NAMALWA (cell line): ENCODE measurements at places on chromosomes 1 and 21.
A peak's percentile ranks its signal among the peaks of the same experiment; 100 is the strongest.

DNA sequence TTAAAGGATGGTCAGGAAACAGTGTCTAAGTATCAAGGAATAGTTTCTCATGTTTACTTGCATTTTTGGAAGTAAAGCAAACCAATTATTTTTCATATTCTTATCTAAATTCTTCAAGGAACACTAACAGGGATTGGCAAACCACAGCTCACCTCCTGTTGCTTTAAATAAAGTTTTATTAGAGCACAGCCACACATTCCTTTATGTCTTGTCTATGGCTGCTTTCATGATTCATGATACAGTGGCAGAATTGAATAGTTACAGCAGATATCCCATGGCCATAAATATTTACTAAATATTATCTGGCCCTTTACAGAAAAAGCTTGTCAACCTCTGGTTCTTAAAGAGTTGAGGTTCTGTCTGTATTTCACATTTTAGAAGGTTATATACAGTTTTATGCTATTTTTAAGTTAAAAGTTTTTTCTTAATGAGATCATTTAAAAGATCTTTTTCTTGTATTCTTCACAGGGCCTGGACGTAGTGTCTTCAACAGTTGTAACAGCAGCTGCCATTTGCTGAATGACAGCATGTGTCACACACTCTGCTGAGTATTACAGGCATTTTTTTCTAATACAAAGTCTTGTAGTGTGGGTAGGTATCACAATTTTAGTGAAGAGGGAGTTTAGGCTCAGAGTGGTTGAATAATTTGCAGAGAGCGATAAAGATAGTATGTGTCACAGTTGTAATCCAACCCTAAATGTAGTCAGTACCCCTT lies 2.6 kb downstream of the ZNF691 start:
- DNase-seq = no peak

GRCh38 chr21:41953831-41954653 lies at the start of gene C2CD2:
C2CD2 (minus strand) TSS chr21:41954018; CDS start chr21:41953648, 370 bp downstream.
- peak; percentile 32 for DNase-seq

DNA sequence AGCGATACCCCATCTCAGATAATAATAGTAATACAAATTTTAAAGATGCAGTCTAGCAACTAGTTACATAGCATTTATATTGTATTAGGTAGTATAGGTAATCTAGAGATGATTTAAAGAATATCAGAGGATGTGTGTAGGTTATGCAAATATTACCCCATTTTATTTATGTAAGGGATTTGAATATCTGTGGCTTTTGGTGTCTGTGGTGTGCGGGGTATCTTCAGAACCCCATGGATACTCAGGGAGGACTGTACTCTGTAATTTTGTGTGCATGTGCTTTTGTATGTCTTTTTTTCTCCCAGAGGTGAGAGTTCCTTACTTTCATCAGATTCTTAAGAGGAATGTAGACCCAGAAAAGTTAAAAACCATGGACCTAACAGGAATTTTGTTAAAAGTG lies 12.8 kb downstream of the RNF2 start:
- no peak for DNase-seq

GRCh38 chr1:161350671-161351070 lies 17.0 kb downstream of the CFAP126 start:
- DNase-seq = no peak

DNA sequence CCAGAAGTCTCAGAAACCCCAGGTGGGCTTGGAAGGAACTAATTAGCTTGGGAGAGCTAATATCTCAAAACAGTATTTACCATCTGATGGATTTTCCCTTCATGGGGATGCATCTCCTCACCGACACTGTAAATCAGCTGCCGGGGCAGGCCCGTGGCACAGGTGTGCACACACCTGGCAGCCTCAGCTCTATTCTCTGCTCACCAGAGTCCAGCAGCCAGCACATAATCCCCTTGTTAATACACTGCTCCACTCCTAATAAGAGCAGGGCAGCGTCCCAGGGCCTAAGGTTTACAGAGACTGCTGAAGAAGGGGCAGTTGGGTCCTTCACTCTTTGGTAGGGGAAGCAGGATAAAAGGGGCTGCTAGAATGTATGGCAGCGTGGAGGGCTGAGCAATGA lies 200.0 kb downstream of the TOMM20 start:
- no peak for DNase-seq

DNA sequence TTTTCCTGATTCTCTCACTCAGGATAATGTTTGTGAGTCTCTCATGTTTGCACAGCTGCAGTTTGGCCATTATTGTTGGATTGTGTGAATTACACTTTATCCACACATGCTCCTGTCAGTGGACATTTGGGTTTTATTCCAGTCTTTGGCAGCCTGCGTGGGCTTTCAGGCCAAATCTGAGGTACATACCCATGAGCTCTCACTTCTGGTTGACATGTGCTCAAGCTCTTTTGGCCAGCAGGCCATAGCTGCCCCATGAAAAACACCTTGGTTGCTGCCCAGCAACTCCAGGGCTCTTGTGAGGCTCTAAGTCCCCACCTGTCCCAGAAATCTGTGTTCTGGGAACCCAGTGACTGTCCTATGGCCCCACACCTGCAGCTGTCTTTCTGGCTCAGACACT lies 124.5 kb upstream of the GALNT2 start:
- no peak for DNase-seq

DNA sequence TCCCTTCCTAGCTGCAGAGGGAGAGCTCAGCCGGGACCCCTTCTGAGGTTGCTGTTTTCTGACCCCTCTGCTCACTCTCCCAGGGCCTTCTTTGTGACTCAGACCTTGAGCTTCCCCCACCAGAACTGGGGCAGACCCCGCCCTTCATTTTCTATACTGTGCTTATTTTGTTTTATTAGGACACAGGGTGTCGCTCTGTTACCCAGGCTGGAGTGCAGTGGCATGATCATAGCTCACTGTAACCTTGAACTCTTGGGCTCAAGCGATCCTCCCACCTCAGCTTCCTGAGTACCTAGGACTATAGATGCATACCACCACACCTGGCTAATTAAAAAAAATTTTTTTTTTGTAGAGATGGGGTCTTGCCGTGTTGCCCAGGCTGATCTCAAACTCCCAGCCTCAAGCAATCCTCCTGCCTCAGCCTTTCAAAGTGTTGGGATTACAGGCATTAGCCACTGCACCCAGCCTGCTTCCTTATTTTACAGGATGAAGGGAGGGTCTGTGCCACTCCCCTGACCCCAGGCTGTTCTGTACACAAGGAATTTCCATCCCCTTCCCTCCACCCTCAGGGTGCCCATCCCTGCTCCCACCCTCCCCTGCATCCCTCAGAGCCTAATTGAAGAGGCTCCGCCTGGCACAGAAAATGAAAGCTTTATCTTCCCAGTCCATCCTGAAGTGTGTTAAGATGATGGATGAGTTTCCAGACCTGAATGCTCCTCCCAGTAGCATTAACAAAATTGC lies 195.2 kb upstream of the POU3F1 start:
- DNase-seq = no peak

DNA sequence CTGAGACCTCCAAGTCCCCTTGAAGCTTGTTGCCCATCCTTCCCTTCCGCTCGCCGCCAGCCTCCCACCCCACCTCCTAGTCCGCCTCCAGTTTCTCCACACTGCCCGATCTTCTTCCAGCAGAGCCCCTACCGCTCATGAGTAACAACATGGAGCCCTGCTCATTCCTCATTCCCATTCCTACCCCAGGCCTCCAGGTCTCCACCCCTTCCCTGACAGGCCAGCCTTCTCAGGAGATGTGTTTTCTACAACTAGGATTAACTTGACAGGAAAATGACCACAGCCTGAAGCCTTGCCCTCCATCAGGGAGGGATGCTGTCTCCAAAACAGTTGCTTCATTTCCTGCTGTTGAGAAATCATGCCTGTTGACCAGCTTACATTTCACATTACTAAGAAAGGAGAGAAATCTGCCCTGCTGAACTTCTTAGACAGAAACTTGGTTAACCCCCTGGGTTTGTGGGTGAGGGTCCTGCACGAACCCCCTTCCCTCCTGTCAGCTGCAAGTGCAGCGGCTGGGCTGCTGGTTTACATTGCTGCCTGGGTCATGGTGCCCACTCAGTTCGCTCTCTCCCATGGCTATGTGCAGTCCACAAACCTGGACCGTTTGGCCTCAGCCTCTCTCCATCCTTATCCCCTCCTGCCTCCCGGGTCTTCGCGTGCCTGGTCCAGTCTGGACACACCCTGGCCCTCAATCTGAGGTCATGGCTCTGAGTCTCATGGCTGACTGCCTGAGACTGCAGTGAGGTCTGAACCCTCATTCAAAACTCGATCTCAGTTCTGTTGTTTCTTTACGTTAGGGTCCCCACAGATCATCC lies 16.1 kb upstream of the CHI3L1 start:
- no peak for DNase-seq

DNA sequence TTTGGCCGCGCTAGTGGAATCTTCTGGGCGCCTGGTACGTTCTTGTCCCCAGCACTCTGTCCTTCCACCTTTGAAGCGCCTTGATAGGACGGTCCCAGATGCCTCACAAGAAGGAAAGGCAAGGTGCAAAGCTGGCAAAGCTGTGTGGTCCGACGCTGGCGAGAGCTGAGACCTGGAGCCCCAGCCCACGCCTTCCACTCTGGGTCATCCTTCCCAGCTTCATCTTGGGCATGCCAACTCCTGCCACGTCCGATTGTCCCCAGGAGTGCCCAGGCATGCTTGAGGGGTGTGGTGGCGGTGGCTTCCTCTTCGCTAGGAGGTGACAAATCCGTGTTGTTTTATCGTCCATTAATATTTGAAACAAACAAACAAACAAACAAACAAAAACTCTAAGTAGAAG lies 123.9 kb upstream of the DPYD start:
- DNase-seq = no peak

DNA sequence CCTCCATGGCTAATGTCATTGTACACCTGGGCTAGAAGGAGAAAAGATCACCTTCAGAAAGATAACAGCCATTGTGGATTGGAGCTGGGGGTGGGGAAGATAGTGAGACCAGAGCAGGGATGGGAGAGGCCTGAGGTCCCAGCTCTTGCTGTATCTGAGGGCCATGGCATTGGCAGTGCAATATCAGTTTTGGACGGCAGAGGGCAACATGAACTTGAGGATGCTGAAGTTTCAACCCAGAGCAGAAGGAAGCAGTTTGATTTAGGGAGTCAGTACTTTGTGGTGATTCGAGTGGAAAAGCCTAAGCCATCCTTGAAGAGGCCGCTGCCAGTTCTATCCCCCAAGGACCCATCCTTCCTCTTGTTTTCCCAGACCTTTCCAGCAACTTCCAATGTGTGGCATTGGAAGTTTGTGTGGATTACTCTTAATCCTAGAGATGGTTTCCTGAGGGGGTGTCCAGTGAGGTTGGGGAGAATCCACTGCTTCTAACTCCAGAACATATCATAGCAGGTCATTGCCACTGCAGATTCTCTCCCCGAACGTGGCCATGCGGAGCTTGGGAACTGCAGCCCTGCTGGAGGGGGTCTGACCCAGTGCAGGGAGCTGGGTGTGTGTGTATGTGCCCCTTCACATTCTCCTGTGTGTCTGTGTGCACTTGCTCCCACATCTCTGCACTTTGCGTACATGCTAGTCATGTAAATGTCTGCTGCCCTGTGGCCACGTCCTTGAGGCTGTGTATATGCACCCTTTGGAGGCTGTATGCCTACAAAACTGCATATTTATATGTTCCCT lies 24.1 kb downstream of the SLC26A9 start:
- peak; percentile 85 for DNase-seq

GRCh38 chr1:87202922-87203655 lies 125.6 kb upstream of the LMO4 start:
- no peak for DNase-seq

DNA sequence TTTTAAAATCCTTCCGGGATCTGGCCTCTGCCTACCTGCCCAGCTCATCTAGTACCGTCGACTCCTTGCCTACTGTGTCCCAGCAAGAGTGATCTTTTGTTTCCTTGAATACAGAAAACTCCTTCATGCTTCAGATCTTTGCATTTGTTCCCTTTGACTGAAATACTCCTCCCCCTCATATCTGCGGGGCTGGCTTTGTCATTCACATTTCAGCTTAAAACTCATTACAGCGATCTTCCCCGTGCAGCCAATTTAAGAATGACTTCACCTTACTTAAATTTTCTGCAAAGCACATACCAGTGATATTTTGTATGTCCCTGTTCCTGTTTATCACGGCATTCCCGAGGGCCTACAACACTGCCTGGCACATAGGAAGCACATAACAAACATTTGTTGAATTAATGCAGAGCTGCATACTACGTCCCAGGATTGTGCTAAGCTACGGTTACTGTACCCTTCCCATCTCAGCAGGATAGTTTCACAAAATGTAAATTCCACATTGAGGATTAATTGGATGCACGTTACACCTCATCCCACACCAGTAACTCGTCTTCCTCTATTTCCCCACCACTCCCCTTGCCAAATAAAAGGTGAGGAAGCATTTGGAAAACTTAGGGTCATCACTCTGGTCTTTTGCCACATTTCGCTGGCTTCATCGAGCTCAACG lies 837 bp upstream of the DESI2 start:
- DNase-seq = no peak

DNA sequence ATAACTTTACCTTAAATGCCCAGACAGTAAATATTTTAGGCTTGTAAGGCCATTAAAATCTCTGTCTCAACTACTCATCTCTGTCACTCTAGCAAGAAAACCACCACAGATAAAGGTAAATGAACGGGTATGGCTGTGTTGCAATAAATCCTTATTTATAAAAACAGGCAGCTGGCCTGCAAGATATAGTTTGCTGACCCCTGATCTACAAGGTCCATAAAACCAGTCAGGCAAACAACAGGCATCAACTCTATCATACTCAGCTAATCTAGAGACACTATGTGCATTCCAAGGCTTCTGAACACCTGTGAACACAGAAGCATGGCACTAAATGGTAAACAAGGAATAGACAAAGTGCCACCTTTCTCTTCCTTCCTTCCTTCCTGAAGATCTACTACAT lies 9.7 kb downstream of the FAF1 start:
- no peak for DNase-seq

DNA sequence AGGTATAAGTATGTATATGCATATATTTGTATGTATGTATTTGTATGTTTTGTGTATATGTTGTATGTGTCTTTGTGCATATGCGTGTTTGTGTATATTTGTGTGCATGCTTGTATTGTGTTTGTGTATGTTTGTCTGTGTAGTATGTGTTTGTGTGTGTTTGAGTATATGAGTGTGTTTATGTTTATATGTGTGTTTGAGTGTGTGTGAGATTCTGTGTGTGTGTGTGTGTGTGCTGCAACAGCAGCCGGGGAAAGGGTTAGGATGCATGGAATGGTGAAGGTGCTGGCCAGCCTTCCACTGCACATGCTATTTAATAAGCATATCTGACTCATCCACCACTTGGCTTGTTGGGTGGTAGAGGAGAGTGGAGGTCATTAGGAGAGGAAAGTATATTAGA lies 46.6 kb upstream of the RAB4A start:
- no peak for DNase-seq

GRCh38 chr1:14880456-14881316 lies 272.9 kb upstream of the TMEM51 start:
- DNase-seq = no peak

DNA sequence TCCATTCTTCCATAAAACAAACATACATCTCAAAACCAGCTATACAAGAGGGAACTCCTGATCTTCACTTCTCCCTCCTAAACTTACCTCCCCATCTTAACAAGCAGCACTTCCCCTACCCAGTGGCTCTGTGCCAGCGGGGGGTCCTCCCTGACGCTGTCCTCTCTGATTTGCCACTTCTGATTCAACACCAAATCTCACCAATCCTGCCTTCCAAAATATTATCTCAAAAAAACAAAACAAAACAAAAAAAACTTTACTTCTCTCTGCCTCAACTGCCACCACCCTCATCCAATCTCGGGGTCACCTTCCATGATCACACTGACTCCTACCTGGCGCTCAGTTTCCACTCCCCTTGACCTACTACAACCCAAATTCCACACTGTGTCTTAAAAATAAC lies 72.8 kb downstream of the SLC45A1 start:
- no peak for DNase-seq
